ENCODE measurements at places on chromosomes 3 and 15. TPM values are rescaled to one million over a fixed set of nuclear protein-coding genes. Genes with fewer than 3 reads are reported as not detected.

Gene SI
- not detected for total RNA-seq

Gene MESD
- total RNA-seq: 35.9 TPM

Gene TJP1
- 78.9 TPM for total RNA-seq

Gene SLC12A1
- total RNA-seq: not detected

Gene MITF
- total RNA-seq: 10.2 TPM

Gene RAD18
- 18.9 TPM for total RNA-seq

Gene ULK4
- total RNA-seq: 4.9 TPM

Gene TM4SF1
- 1,077 TPM for total RNA-seq

Gene POPDC2
- total RNA-seq: 0.23 TPM

Gene WHAMM
- total RNA-seq: 8.6 TPM

Gene KLHL40
- total RNA-seq: not detected

Gene MGLL
- total RNA-seq: 60.1 TPM

Gene MUSTN1
- total RNA-seq: 0.14 TPM

Gene TRPM1
- total RNA-seq: not detected

Gene SEMA3F
- 22.0 TPM for total RNA-seq

Gene ZNF501
- total RNA-seq: not detected

Gene CCR9
- not detected for total RNA-seq

Gene CSTA
- 1.5 TPM for total RNA-seq

Gene MEGF11
- total RNA-seq: 0.47 TPM

Gene CCDC13
- total RNA-seq: 0.61 TPM

Gene CFAP100
- total RNA-seq: not detected

Gene NPAP1
- total RNA-seq: not detected

Gene SPSB4
- total RNA-seq: 0.25 TPM

Gene NEO1
- total RNA-seq: 25.7 TPM

Gene TMC3
- total RNA-seq: not detected

Gene GASK1A
- not detected for total RNA-seq

Gene DAPK2
- total RNA-seq: 3.5 TPM

Gene CTSH
- 45.9 TPM for total RNA-seq

Gene PLA1A
- total RNA-seq: 0.37 TPM

Gene PCCB
- 29.1 TPM for total RNA-seq

Gene CHRM5
- not detected for total RNA-seq

Gene SAXO2
- total RNA-seq: 0.99 TPM

Gene PPP2R3A
- 1.7 TPM for total RNA-seq

Gene PLAAT1
- total RNA-seq: 0.09 TPM

Gene IGSF10
- total RNA-seq: 0.34 TPM

Gene CLDN18
- not detected for total RNA-seq

Gene ZNF80
- total RNA-seq: 0.04 TPM

Gene NMNAT3
- total RNA-seq: 1.7 TPM

Gene CAND2
- total RNA-seq: 0.27 TPM

Gene SMAD6
- total RNA-seq: 32.9 TPM
